Tibial artery (tissue), 4 donors: ENCODE measurements at places on chromosomes 6 and 20.

GRCh38 chr6:23244300-23244699, 674.9 kb downstream of the HDGFL1 start:
- DNase-seq = no peak

GRCh38 chr6:130697995-130698535, 129.1 kb upstream of the SMLR1 start:
- DNase-seq = peak; percentile 34

- peak; percentile 84 for DNase-seq
Measured at GRCh38 chr20:49381558-49382493, 100.6 kb downstream of the KCNB1 start.

DNA sequence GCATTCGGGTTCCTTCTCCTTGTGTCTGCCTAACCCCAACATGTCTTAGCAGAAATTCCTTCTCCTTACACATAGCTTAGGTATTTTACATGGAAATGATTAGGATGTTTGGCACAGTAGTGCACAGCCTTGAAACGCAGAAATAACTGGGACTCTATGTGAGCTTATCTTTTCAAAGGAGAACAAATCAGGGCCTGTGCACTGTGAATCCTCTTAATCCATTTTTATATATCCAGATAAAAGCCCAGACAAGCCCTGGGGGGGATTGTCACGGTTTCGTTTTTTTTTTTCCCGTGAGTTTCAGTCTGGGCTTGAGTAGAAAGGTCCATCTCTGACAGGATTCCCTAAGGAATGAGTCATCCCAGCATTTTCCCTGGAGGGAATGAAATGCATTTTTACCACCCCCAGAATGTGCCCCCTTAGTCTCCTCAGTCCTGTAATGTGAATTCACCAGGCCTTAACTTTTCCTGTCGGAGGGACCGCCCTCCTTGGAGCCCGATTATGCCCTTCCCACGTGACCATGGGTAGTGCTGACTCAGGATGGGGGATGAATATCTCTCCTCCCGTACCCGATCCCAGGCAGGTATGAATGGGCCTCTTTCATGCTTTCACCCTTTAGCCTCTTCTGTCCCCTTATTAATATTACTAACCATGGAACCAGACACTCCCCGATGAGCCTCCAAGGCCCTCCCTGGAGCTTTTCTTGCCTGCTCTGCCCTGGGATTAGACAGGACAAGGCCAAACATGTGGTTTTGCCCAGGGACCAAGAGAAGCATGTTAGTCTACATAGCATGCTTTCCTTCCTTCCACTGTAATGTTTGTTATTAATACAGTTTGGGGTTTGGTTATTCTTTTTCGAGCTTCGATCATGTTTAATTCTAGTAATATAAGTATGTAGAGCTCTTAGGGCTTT, 23.9 kb upstream of the NAA20 start:
- peak; percentile 79 for DNase-seq

DNA sequence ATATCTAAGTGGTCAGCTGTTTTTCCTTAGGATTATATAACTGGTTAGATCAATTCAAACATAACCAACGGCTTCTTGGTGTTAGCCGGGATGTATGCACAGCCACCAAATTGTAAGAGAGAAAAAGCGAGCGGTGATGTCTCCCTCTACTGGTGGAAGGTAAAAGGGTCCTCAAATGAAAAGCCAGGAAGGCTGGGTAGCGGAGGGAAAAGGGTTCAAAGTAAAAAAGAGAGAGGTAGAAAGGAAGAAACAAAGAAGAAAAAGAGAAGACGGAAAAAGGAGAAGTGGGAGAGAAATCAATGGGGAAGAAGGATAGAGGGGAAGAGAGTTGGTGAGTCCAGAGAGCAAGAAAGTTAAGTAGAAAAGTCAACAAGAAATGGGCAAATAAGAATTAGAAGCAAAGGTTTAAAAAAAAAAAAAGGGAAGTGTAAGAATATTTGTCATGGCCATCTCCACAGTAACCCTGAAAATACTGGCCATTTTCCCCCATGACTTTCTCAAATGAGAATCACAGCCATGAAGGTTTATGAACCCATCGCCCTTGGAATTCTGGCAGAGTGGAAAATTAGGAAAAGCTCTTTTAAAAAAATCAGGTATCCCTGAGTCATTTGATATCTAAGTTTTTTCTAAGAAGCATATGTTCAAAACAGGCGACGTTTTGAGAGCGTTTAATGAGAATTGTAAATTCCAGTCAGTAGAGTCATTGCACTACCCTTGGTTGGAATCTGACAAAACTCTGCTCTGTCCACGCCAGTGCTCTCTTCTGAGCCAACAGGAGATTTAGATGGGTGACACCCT, 155.6 kb upstream of the SNX9 start:
- DNase-seq = no peak

DNA sequence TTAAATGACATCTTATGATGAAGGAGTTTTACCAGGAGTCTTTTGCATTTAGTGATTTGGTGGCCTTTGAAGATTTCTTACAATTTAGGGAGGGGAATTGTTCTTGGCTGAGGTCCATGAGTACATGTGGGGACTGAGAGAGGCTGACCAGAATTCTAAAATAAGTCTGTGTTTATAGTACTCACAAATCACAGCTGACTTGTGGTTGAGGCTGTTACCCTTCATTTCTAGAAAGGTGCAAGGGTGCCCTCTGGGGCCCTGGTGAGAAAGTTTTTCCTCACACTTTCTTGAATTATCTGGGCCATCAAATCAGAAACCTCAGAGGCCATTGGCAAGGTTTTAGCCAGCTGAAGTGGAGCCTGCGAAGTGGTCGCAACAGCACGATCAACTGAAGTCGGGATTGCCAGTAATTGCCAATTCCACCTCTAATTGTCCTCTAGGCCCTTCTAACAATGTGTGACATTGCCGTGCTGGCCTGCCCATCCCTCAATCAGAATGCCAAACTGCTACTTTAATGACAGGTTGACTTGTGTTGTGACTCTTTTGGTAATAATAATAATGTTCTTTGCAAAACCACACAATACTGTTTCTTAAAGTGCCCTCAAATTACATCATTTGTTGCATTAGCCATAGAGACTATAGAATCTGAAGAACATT, 221.6 kb downstream of the OGFRL1 start:
- peak; percentile 77 for DNase-seq

DNA sequence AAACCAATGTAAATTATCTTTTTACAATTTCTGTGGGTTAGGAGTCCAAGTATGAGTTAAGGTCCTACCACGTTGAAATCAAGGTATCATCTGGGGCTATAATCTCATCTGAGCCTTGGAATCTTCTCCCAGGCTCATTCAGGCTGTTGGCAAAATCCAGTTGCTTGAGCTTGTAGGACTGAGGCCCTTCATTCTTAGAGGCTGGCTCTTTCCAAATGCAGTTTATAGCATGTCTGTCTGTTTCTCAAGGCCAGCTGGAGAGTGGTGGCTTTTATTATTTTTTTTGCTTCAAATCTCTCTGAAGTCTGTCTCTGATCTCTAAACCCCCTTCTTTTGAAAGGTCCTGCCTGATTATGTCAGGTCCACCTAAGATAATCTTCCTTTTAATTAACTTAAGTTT, 177.2 kb upstream of the ASCC3 start:
- DNase-seq = no peak

DNA sequence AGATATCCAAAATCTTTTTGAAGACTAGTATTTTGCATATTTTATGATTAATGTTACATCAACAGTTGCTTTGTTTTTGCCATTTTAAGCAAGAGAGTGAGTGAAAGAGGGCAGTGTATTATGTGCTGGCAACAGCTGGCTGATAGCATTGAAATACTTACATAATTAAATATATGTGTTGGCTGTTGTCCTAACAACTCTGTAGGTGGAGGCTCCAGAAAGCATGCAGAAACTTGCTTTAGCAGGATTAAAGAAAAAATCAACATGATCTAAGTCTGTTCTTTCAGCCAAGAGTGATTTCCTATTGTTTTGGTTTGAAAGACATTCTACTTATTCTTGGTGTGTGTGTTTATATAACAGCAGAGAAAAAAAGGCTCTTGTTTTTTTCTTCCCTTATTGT, 127.5 kb downstream of the CDKAL1 start:
- DNase-seq = no peak

DNA sequence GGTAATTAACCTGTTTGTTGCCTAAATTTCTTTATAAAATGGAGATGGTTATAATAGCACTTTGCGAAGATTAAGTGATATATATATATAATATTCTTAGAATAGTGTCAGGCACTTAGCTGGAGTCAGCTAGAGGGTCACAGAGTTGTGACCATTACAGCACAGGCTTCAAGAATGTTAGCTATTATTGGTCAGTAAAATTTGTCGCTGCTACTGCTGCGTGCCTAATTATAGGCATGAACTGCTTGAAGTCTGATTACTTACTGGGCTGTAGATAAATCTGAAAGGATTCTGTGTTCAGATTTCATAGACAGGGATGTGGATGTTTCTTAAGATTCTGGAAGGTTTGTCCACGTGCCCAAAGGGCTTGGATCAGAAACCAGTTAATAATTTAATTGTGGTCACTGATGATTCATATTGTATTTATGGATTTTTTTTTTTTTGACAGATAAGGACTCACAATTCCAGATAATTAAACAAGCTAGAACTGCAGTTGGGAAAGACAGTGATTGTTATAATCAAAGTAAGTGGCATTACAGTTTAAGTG, 4.7 kb downstream of the SNRNP48 start:
- no peak for DNase-seq
